ENCODE measurements at places on chromosomes 12 and 14. TPM values are rescaled to one million over a fixed set of nuclear protein-coding genes. Genes with fewer than 3 reads are reported as not detected.

PPP2R5C gene
- 94.8 TPM for total RNA-seq

KIF26A gene
- not detected for total RNA-seq

B4GALNT3 gene
- 2.9 TPM for total RNA-seq

GRCh38 chr12:28611115-28611435 is 420.8 kb downstream of the CCDC91 start:
- no peak for DNase-seq

SLC10A1 gene
- not detected for total RNA-seq

HHIPL1 gene
- not detected for total RNA-seq

COQ10A gene
- total RNA-seq = 18.6 TPM

ATG101 gene
- 67.7 TPM for total RNA-seq

NTN4 gene
- 9.5 TPM for total RNA-seq

DNA sequence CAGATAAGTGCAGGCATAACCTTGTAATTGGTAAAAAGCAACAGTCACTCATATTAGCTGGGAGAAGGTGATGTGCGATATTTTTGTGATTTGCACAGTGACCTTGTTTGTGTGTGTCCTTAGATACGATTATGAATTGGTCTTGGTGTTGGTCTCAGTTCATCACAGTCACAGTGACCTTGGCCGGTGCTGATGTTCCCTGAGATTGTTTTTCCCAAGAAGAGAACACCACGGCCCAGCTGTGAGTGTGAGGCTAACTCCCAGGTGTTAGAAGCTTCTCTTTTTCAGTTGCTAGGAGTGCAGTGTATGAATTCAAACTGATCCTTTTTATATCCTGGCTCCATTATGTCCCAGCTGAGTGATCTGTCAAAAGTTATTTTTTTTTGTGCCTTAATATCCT is 46.2 kb downstream of the TRHDE start:
- DNase-seq = no peak

DNA sequence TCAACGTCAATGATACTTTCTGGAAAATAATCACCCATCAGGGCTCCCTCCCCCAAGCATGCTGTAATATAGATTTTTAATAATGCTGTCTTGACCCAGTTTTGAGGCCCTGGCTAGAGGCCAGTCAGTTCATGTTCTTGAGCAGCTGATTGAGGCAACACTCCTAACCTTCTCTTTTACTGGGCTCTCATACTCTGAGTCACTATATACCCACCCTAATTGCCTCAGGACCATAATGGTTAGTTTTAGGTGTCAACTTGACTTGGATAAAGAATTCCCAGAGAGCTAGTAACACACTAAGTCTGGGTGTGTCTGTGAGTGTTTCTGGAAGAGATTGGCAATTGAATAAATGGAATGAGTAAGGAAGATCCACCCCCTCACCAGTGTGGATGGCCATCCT is 527.0 kb upstream of the ATP2B1 start:
- no peak for DNase-seq

- no peak for DNase-seq
Measured at GRCh38 chr12:25546318-25546717, 6.8 kb downstream of the LMNTD1 start.

GRCh38 chr14:88866305-88866704 is 41.9 kb downstream of the TTC8 start:
- no peak for DNase-seq

SLC5A8 gene
- total RNA-seq = not detected

- no peak for DNase-seq
Measured at GRCh38 chr12:32821293-32821692, 65.6 kb upstream of the YARS2 start.

DNA sequence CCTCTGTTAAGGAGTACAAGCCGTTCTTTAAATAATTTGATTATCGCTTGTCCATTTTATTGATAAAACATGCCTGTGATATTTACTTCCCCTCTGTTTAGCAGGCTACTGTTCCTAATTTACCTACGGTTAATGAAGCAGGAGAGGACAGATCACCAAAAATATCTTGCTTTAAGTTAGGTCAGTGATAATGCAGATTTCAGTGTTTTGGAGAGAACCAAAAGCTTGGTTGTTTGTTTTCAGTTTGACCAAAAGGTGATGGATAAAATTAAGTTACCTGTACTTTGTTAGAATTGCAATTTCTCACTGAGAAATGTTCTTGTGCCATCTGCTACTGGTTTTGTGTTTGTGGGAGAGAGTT is 958 bp downstream of the SPATS2 start:
- no peak for DNase-seq

GRCh38 chr14:20539906-20540305 is 20.9 kb downstream of the RNASE9 start:
- DNase-seq = no peak

- DNase-seq = no peak
Measured at GRCh38 chr12:93727195-93727811, 50.1 kb downstream of the CRADD start.

KLRB1 gene
- total RNA-seq = not detected

DNA sequence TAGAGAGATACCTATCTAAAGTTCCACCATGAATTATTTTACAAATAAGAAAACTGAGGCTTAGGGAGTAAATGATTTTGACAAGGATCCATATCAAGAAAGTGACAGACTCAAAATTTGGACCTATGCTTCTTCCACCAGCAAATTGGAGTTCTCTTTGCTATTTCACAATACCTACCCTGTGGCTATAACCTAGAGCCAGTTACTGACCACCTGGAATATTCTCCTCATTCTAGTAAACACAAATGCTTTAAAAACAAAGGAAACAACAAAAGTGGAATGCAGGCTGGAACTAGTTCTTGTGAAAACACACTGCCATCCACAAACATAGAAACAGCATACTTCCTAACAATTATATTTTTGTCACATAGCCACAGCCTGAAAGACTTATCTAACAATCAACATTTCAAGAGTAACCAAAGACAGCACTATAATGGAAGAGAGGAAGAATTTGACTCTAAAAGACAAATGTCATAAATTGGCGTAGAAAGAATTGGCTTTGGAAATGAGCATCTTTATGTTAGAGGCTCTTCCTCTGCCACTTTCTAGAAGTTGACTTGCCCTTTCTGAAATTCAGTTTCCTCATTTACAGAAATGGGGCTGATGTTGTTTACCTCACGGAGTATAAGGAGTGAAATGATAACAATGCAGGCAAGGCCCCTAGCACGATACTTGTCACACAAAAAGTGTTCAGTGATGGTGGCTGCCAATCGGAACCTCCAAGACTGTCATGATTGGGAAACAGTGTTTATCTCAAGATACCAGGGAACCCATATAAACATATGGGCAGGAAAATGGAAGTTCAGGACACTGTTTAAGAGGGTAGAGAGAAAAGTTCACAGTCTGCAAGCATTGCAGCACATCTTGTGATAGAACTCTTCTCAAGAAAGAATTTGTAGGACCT is 138.6 kb upstream of the LGR5 start:
- no peak for DNase-seq

DNA sequence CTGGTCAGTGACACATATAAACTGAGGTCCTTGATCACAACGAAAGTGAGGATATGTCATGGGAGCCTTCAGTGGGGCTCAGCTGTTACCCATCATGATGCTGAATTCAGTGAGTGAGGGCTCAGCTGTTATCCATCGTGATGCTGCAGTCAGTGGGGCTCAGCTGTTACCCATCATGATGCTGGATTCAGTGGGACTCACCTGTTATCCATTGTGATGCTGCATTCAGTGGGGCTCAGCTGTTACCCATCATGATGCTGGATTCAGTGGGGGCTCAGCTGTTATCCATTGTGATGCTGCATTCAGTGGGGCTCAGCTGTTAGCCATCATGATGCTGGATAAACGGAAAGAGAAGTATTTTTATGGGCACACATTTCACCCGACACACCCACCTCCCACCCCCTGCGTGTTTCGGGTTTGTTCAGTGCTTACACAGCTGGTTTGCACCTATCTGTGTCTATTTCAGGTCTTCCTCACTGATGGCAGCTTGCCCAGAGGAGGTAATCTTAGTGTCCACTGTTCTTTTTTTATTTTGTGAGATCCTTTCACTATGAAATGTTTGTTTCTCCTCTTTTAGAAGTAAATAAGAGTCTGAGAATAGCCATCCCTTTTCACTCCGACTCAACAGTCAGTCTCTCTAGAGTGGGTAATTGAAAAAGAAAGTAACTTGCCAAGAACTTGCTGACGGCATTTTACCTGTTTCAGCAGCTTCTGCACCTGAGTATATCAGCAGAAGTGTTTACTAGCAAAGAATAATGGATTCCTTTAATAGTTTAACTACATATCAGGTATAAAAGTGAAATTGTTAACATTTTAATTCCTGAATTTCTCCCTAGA is 183.0 kb downstream of the ERC1 start:
- DNase-seq = no peak

DNA sequence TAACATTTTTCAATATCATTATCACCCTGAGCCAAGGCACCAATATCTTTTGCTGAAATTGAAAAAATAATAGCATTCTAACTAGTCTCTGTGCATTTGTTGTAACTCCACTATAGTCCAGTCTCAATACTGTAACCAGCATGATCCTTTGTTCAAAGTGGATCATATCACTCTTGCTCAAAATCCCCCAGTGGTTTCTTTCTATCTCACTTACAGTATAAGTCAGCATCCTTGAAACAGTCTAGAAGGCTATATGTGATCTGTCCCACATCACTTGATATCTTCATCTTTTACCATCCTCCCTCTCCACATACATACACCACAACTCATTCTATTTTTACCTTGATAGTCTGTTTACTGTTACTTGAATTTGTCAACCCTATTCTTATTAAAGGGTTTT is 435.7 kb downstream of the CCER1 start:
- no peak for DNase-seq

TRPV4 gene
- 0.35 TPM for total RNA-seq

GRCh38 chr14:55073856-55074255 is 22.4 kb downstream of the MAPK1IP1L start:
- no peak for DNase-seq

GRCh38 chr12:21894792-21895595 is 46.2 kb downstream of the ABCC9 start:
- DNase-seq = no peak

GRCh38 chr14:32419429-32419828 is 90.3 kb downstream of the AKAP6 start:
- DNase-seq = no peak

DNA sequence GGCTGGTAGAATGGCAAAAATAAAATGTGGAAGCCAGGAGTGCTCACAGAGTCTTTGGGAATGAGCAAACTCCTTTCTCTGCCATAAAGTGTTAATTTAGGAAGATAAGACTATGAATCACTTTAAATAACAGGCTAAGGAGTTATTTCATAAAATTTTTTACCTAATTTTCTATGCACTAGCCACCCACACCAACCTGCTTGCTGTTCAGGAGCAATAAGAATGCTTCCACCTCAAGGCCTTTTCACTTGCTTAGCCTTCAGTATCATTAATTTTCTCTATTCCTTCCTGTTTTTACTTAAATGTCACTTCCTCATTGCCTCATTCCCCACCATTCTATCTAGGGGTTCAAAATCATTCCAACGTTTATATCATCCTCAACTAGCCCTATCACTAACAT is 326.8 kb downstream of the CCER1 start:
- no peak for DNase-seq

DNA sequence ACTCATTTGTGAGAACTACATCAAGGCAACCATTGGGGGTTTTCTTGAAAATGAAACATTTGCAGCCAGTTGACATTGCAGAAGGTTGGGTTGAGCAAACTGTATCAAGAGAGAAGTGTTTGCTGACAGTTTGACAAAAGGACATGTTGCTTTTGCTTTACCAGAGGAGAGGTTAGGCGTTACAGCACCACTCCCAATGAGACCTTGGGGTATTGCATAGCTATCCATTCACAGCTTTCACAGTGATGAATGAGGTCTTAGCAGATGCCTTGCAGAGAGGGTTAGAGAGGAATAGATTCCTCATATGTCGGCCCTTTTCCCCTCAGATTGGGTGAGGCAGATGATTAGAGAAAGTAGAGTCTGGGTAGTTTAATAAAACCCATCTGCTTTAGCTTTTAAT is 988.9 kb upstream of the FLRT2 start:
- no peak for DNase-seq

DNA sequence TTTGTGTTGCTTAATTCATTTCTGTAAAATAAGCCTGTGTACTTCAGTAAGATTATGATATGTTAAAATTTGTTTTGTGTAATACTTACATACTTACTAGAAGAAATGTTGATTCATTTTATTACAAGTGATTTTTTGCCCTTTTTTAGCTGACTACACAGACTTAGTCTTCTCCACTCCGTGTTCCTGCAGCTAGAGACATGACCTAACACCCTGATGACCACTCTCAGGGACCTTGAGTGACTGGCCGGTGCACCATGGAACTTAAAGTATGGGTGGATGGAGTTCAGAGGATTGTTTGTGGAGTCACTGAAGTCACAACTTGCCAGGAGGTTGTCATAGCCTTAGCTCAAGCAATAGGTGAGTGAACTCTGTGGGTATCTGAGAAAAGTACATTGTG is 69.8 kb downstream of the BHLHE41 start:
- no peak for DNase-seq

DNA sequence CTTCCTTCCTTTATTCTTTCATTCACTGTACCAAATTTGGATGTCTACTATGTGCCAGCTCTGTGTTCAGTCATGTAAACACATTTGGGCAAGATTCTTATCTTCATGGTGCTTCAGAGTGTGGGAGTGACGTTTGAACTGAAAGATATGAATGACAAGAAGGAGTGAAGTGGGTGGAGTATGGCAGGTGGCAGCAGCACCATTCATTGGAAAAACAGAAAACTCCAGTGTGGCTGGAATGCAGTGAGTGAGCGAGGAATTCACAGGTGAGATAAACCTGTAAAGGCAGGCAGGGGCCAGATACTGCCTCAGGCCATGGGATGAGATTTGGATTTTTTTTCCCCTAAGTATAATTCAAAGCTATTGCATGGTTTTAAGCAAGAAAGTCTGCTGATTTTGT is 140.7 kb upstream of the CCDC198 start:
- no peak for DNase-seq

ACSS3 gene
- 86.3 TPM for total RNA-seq

OGFOD2 gene
- total RNA-seq = 14.6 TPM

WNT1 gene
- not detected for total RNA-seq

DNA sequence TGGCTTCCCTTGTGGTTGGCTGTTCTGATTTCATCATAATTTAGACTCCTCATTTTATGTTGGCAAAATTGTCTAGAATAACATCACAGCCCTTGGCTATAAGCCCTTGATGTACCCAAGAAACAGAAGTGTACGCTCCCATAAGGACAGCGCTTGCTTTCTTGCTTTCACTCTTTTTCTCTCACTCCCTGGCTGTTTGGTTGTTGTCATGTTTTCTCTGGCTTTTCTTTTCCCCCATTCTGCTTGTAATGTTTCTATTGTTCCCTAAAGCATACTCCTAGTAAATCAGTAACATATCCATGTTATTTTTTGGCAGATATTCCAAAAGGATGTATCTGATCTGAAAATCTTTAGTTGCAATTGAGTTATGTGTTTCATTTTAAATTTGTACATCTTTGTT is 530.5 kb downstream of the NOVA1 start:
- DNase-seq = no peak

- no peak for DNase-seq
Measured at GRCh38 chr14:55153951-55154350, 24.9 kb downstream of the LGALS3 start.

DNA sequence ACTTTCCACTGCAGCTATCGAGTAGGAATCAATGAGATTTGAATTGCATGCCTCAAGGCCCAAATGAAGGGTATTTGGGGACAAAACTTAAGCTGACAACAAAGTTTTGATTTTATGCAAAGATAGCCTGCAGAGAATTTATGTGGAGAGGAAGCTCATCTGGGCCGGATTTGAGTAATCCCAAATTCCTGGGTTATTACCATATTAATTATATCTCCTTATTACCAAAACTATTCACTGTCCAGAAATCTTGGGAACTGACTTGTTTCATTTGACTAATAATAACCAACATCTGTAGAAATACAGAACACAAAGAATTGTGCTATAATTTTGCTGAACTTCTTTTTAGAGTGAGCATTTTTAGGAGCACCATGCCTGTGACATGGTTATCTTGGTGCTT is 70.4 kb downstream of the KITLG start:
- DNase-seq = no peak
